Stimulated activated CD4-positive, alpha-beta T cell treated with anti-CD3 and anti-CD28 coated beads, Interleukin-15, amount 100 ng/mL, for 48 hours (primary cell): ENCODE measurements at places on chromosomes 1 and 21.

DNA sequence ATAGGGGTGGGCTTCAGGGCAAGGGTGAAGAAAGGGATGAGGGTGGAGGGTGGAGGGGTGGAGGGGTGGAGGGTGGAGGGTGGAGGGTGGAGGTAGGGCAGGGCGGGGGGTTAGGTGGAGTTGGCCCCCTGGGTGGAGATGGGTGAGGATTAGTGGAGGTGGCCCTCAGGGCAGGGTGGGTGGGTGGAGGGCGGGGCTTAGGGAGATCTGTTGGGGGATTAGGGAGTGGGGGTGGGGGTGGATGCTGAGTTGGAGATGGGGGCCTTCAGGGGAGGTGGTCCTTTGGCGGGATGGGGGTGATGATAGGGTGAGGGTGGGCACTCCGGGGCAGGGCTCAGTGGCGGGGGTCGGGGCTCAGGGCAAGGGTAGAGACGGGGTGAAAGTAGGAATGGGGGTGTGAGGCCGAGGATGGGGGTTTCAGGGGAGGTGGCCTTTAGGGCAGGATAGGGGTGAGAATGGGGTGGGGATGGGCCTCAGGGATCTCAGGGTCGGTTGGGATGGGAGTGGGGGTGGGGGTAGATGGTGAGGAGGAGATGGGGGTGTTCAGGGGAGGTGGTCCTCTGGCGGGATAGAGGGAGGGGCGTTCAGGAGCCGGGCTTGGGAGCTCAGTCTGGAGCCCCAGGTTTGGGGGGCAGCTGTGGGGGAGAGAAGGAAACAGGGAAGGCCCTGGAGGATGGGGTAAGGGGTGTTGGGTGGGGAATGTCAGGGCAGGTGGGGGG lies 800 bp upstream of the DNMT3L start:
- DNase-seq: no peak

DNA sequence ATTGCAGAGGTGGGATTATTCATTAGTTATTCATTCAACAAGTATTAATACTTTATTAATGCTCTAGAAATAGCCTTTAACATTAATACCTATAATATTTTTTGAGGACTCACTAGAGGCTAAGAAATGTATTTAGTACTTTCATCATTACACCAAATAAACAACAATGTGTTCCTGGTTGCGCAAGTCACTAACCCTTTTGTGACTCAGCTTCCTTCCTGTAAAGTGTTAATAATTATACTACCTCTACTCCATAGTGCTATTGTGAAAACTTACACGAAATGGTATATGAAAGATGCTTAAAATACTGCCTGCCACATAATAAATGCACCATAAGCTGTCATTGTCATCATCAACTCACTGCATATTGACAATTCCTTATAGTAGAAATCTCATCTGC lies 431.0 kb downstream of the DPYD start:
- no peak for DNase-seq

GRCh38 chr1:175097361-175097760 lies 29.7 kb downstream of the TNN start:
- no peak for DNase-seq

- no peak for DNase-seq
Observed at GRCh38 chr21:16455526-16455925, 725.7 kb downstream of the USP25 start.

DNA sequence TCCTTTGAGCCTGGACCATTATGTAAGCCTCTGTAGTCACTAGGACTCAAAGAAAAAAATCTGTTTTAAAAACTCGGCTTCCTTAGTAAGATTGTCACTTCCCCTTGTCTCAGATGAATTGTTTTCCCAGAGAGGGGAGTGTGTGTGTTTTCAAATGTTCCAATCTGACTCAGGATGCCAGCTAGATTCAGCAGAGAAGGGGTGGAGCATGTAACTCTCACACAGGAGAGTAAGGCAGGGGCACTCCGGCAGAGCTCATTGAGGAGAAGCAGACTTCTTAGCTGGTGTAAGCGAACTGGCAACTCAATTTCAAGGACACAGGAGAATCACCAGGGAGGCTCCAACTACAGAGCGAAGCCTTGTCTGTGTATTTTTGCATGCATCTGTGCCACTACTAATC lies 623.2 kb downstream of the LMO4 start:
- DNase-seq: no peak

DNA sequence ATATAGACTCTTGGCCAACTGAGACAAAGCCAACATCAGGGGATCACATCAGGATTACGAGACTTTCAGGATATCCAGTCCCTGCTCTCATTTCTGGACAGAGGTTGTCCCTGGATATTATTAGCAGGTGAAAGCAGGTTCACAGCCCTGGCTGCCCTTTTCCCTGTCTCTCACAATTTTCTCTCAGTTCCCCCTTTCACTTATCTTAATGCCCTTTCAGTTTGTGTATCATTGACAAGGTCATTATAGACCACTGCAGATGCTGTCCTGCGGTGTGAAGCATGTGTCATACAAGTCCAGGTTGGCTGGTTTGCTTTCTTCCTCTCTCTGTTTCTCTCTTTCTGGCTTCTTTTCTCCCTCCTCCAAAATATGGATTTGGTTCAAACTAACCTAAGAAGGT lies 2.1 kb upstream of the KLHDC9 start:
- no peak for DNase-seq

DNA sequence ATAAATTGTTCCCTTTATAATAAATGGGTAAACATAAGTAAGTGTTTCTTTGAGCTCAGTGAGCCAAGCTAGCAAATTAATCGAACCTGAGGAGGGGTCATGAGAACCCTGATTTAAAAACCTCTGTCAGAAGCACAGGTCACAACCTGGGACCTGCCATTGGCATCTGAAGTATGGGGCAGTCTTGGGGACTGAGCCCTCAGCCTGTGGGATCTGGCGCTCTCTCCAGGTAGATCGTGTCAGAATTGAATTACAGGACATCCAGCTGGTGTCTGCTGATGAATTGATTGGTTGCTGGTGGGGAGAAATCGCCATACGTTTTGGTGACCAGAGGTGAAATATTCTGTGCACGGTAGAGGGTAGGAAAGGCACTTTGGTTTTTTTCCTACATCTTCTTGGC lies 17.5 kb downstream of the UCK2 start:
- DNase-seq: no peak

GRCh38 chr1:210360852-210361477 lies 32.3 kb downstream of the HHAT start:
- no peak for DNase-seq

- DNase-seq: no peak
Observed at GRCh38 chr1:151133018-151133806, 13.2 kb downstream of the SEMA6C start.

DNA sequence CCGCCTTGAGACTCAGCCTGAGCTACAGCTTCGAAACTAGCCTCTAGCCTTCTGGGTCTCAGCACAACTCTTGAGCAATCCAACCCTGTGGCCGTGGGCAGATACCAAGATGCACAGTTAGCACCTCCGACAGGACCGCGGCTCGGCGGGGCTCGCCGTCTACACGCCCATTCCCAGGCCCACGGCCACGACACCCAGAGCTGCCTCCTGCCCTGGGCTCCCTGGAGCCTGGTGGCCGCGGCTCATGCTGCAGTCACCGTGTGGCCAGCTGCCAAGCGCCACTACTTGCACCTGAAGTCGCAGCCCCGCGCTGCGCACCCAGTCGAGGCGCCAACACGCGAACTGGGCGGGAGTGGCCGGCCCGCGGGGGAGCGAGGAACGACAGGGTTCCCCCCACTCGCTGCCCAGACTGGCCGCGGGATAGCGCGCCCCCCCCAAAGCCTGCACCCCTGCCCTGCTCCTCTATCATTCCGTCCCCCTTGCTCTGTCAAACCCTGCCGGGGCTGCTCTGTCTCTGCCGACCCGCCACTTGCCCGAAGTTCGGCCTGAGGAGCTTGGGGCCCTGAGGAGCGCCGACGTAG lies 729 bp upstream of the CDCA8 start:
- DNase-seq: no peak
